ENCODE measurements at places on chromosomes 5 and 9.

DNA sequence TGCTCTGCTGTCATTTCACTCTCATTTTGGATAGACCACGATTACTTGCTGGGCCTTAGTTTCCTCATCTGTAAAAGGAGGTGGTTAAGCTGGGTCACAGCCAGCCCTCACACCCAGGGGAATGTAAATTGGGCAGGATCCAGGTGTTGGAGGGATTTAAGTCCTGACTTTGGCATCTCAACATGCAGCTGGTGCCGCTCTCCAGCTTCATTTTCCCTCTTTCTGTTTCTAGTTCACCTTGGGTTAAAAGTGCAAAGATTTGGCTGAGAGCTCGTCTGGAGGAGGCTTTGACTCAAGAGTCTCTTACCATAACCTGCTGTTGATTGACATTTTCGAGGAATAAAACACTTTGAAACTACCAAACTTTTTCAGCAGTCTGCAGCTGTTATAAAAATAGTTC, 144.3 kb upstream of the DHFR start:
- DNase-seq, result no peak

GRCh38 chr9:131798246-131798645, 58.4 kb upstream of the RAPGEF1 start:
- DNase-seq, result no peak

- no peak for DNase-seq
These were observed 79.9 kb upstream of the IL7R start for GRCh38 chr5:35776757-35777156.

DNA sequence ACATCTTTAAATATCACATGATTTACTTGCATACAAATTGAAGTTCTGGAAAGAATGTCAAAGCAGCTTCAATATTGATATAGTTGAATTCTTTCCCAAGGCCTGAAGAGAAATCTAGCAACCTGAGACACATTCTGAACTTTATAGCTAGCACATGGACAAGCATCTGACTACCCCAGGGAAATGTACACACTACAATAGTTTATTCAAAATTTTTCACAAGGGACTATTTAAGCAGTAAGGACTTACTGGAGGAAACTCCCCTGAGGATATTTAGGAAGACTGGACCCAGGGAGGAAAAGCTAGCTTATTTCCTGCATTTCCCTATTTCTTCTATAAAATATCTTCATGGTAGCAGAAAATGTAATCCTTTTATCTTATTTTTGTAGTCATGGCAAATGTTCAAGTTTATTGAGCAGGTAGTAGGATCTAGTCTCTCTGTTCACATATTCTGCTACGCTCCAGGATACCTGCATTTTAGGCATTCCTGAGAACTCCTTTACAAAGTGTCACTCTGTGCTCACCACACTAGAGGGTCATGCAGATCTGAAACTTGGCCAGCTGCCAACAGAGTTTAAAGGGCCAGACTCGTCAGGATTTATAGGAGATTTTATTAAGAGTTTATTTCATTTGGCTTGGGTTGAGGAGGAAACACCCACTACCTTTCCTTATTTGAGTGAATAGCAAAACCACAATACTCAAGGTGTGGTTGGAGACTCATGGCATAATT, 348.4 kb upstream of the FTMT start:
- peak; percentile 54 for DNase-seq

DNA sequence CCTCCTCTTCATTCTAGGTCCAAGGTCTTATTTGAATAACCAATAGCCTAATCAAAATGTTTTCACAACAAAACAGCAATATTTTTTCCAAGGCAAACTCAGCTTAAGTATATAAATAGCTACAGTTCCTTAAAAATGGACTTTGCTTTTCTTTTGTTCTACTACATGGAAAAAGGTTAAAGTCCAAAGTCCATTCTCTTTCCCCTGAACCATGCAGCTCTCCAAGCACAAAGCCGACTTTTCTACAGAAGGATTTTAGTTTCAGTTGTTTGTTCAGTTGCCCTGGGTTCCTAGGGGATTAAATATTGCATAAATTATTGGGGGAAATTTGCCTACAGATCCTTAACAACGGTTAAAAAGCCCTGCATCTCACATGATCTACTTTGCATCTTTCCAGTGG, 677.0 kb upstream of the KLF4 start:
- no peak for DNase-seq

GRCh38 chr5:73282923-73283322, 109.9 kb downstream of the TMEM174 start:
- no peak for DNase-seq

DNA sequence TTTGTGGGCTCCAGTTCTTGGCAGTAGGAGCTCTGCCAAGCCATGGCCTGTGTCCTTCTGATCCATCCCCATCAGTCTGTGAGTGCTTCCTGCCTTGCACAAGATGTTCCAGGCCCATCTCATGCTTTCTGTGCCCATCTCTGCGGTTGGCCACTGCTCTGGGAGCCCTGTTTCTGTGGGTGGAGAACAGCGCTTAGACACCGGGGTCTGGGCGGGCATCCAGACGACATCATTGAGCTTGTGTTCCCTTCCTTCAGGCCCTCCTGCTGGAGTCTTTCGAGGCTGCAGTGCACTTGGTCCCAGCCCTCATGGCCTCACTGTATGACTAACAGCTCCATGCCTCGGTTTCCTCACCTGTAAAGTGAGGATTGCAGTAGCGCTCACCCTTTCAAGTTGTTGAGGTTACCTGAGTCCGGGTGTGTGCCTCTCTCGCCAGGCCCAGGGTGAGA, 14.9 kb upstream of the CARD19 start:
- peak; percentile 8 for DNase-seq

- no peak for DNase-seq
These were observed 62.9 kb downstream of the TMEM232 start for GRCh38 chr5:110663525-110663924.
